Neural crest cell (in vitro differentiated cells): ENCODE measurements at places on chromosomes 1 and 21.
A peak's percentile ranks its signal among the peaks of the same experiment; 100 is the strongest.

DNA sequence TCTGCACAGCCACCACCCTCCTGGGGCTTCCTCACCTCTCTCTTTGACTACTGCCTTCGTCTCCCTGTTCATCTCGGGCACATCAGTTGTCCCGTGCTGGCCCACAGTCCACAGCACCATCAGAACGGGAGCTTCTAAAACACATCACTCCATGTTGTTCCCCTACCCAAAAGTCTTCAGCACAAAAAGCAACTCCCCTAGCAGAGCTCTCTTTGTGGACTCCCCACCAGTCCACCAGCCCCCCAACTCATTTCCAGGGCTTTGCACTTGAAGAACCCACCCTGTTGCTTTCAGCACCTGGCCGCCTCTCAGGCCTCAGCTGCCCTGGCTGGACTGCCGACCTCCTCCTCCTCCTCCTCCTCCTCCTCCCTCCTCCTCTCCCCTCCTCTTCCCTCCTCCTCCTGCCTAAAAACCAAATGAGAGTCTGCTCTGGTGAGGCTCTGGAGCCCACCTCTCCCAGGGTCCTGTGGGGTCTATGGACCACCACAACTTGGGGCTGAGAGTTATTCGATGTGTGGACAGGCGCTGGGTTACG is 251.2 kb upstream of the VAMP3 start:
- H3K27ac ChIP-seq, result no peak overlapping the region
- H3K4me3 ChIP-seq, result no peak overlapping the region
- H3K36me3 ChIP-seq, result no peaks in the 10 kb centered on the region
- DNase-seq, result no peak

DNA sequence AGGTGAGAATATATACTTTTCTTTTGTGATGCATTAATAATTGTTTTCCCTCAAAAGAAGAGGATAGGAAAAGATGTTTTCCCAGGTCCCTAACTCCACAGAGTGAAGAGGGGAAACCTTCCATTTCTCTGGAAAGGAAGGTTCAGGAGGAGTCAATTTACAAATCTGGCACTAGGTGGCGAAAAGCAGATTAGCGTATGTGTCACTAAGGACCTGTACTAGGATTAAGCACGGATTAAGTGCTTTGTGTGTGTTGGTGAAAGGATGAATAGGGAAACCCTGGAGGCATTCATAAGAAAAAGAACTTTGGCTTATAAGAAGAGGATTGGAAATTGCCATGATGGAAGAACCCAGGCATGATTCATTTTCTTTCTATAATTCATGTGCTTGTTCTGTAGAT is 410.1 kb upstream of the PLXNA2 start:
- no peak overlapping the region for H3K4me3 ChIP-seq
- no peak overlapping the region for H3K27ac ChIP-seq
- H3K36me3 ChIP-seq, result no peaks in the 10 kb centered on the region
- peaks cover 3% of the 10 kb centered on the region for H3K27me3 ChIP-seq
- no peak for DNase-seq
- peaks cover 21% of the 10 kb centered on the region for H3K4me1 ChIP-seq

DNA sequence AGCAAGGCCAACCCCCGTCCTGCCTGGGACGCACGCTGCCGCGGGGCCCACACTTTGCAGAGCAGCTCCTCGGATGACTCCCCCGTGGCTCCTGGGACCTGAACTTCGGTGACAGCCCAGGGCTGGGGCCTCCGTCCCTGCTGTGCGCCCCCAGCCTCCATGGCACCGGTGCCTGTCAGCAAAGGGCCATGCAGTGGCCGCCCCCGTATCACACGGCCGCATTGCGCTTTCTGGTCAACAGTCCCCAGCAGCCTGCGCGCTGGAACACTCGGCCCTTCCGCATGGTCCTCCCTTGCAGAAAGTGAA is 18.0 kb downstream of the NADK start:
- H3K27ac ChIP-seq, result no peak overlapping the region
- DNase-seq, result no peak
- no peaks in the 10 kb centered on the region for H3K36me3 ChIP-seq
- peaks cover 7% of the 10 kb centered on the region for H3K4me1 ChIP-seq

- H3K27me3 ChIP-seq, result peaks cover 86% of the 10 kb centered on the region
- no peak for DNase-seq
- H3K36me3 ChIP-seq, result no peaks in the 10 kb centered on the region
Measured at GRCh38 chr1:10696977-10697376, 99.5 kb downstream of the CASZ1 start.

DNA sequence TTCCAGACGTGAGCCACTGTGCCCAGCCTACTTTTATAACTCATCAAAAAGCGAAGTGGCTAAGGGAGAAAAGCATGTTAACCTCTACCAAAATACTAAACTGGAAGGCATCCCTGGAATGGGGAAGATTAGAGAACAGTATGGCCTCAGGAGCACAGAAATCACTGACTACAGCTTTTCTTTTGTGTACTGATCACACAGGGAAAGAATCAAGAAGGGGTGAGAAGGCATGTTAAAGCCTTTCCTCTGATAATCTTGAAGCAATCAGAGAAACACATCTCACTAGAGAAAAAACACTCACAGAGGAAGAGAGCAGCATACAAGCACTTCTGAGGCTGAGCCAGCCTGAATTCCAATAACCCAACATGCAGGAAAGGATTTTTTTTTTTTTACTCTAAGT is 10.7 kb downstream of the PCAT6 start:
- H3K27ac ChIP-seq, result peak overlapping the region; percentile 28
- no peak for DNase-seq
- peaks cover 17% of the 10 kb centered on the region for H3K4me1 ChIP-seq
- no peak overlapping the region for H3K4me3 ChIP-seq

- no peak overlapping the region for H3K4me3 ChIP-seq
- peaks cover 5% of the 10 kb centered on the region for H3K4me1 ChIP-seq
- no peak for DNase-seq
- H3K36me3 ChIP-seq, result no peaks in the 10 kb centered on the region
Measured at GRCh38 chr1:1677718-1678580, 14.6 kb downstream of the SLC35E2B start.

GRCh38 chr1:116578581-116578980 is 7.8 kb upstream of the CD58 start:
- DNase-seq, result no peak
- H3K36me3 ChIP-seq, result peaks cover 2% of the 10 kb centered on the region
- H3K27me3 ChIP-seq, result no peaks in the 10 kb centered on the region
- H3K27ac ChIP-seq, result no peak overlapping the region
- no peak overlapping the region for H3K4me3 ChIP-seq

GRCh38 chr1:89721351-89721750 is 88.4 kb downstream of the LRRC8C start:
- H3K27ac ChIP-seq, result no peak overlapping the region
- no peak for DNase-seq
- H3K36me3 ChIP-seq, result no peaks in the 10 kb centered on the region
